ENCODE measurements at places on chromosomes 7 and 10.
A peak's percentile ranks its signal among the peaks of the same experiment; 100 is the strongest.

GRCh38 chr10:76559892-76560220 is 1077.8 kb downstream of the KCNMA1 start:
- DNase-seq = no peak

DNA sequence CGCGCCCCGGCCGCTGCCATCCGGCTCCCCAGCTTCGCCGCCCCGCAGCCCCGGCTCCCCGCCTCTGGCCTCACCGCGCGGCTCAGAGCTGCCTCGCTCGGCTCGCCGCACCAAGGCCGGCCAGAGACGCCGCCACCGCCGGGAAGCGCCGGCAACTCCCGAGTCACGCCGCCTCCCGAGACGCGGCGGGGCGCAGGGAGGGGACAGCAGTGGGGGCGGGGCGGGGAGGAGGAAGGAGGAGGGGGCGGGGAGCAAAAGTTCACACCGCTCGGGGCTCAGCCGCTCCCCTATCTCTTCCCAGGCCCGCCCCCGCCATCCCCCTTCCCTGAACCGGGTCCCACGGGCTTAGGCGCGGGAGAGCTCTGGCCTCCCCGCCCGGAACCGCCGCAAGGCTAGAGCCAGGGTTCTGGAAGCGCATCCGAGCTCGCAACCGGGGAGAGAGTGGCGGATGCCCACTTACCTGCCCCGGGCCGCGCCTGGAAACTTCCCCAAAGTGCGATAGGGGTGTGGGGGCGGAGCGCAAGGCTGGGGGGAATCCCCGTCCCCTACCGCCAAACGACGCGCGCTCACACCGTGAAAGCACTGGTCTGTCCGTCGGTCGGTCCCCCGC is 1.0 kb downstream of the CHST15 start:
- DNase-seq = no peak

DNA sequence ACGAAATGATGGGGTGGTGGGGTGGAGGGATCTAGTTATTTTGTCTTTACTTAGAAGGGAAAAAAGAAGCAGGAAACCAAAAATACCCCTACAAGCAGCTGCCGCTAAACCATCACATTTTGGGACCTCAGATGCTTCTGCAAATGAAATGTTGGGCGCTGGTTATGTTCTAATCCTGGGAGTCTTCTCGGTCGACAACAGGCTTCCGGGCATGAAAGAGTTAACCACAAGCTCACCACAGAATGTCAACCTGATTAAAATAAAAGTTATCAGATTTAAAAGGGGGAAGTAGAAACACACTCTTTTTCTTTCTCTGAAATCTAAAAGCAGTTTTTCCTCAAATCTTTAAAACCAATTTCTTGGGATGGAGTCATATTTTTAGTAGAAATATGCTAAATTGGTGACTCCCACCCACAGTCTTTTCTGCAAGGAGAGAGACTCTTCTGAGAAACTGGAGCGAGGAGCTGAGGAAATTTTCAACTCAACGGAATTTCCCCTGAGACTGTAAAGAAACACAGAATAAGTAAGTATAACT is 16.8 kb downstream of the IL2RA start:
- peak; percentile 27 for DNase-seq

GRCh38 chr10:114393482-114393881 is 10.8 kb downstream of the AFAP1L2 start:
- no peak for DNase-seq

DNA sequence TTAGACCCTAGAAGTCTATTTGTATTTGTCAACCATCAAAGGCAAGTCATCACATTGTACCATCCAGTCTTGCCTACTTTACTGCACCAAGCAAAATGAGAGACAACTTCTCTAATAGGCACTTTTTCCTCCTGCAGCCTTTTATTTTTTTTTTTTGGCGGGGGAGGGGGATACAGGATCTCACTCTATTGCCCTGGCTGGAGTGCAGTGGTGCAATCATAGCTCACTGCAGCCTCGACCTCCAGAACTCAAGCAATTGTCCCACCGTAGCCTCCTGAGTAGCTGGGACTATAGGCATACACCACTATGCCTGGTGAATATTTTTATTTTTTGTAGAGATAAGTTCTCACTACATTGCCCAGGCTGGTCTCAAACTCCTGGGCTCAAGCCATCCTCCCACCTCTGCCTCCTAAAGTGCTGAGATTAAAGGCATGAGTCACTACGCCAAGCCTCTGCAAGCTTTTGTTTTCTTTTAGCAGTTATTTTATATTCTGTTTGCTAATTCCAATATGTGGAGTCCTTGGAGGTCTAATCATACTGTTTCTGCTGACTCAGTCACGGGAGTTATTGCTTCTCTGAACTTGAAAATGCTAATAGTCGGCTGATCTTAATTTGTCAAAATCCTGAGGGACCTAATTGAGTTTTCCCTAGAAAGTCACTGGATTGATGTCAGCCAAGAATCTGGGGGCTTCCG is 14.2 kb downstream of the KPNA7 start:
- DNase-seq = no peak

GRCh38 chr10:68666280-68666760 is 54.7 kb upstream of the CCAR1 start:
- no peak for DNase-seq

DNA sequence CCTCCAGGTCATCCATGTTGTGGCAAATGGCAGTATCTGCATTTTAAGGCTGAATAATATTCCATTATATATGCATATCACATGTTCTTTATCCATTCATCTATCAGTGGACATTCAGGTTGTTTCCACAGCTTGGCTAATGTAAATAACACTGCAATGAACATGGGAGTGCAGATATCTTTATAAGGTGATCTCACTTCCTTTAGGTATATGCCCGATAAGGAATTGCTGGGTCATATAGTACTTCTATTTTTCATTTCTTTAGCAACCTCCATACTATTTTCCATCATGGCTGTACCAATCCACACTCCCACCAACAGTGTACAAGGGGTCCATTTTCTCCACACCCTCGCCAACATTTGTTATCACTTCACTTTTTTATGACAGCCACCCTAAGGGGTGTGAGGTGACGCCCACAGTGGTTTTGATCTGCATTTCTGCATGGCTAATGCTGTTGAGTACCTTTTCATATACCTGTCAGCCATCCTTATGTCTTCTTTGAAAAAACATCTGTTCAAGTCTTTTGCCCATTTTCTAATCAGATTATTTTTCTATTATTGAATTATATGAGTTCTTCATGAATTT is 18.9 kb downstream of the ABI1 start:
- DNase-seq = no peak

DNA sequence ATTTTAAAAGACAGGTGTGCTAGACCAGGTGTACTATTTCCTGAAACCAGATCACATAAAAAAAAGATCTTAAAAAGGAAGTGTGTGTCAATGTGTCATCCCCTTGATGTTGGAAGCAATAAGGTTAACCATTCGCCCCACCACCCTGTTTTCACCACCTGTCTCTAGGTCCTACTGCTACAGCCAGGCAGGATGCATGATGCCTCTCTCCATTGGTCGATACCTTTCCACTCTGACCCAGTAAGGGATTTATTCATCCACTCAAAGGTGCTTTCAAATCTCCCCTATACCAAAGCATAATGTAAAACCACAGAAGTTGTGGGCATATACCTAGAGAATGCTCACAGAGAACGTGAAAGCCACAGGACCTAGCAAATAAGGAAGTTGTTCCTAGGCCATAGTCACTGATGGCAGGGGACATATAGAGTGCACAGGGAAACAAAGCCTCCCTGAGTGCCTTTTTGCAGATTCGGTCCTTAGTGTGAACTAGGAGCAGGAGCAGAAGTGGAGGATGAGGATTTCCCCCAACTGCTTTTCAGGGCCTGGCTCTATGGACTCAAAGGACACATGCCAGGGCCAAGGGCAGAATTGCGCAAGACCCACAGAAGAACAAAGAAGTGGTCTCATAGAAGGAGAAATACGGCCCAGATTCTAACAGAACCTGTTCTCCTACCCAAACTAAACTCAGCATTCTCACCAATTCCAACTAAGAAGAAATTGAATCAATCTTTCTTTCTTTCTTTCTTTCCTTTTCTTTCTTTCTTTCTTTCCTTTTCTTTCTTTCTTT is 631.5 kb upstream of the NRP1 start:
- no peak for DNase-seq

DNA sequence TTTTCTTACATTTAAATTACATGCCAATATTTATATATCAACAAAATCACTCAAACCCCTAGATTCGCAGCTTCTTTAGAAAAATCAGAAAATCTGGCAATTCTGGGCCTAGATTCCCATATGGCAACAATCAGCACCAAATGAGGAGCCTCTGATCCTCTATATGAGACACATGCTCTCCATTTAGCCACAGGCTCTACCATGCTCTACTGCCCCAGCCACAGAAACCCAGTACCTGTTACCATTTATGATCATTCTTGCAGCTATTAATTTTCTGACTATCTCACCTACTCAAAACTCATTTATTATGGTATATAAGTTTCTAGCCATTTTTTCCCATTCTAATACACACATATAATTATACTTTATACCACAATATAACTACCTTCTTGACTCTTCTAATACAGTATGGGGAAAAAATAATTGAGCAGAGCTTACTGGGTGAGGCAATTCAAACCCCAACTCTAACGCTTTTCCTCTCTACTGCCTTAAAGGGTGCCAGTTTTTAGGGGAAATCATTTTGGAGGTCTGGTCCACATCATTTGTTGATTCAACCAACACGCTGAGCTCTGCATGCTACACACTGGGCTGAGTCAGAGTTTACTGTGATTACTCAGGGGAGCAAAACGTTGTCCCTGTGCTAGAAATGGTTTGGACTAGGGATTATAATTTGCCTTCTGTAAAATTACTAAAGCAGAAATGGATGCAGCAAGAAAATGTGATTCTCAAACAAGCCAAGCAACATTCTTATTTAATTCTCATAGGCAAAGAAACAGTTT is 11.6 kb downstream of the PDLIM1 start:
- DNase-seq = no peak

DNA sequence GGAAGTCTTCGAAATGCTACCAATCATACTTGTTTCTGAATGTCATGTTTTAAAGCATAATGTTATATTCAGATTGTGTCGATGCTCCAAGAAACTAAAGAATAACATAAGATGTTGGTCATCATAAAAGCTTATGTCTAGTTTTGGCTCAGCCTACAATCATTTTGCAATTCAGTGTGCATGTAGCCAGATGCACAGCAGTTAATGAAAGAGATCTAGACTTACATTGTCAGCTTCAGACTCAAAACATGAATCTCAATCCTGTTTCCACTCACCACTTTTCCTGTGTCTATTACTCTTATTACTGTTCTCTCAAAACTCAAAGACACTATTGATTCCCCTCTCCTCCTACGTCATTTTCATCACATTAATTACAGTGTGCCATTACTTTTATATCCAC is 21.4 kb downstream of the TMEM196 start:
- DNase-seq = no peak

GRCh38 chr10:72062382-72062781 is 26.0 kb downstream of the SPOCK2 start:
- DNase-seq = no peak

DNA sequence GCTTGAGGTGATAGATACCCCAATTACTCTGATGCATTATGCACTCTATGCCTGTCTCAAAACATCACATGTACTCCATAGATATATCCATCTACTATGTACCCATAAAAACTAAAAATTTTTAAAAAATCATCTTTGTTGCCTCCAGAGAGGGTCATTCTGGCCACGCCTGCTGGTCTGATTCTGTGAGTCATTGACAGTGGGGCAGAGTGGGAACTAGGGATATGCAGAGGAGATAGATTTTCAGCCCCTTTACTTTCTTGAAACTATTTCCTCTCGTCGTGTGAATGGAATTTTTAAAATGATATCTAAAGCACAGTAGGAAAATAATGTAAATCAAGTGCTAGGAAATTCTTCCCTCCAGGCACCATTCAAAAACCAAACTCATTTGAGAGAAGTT is 715.0 kb upstream of the NRP1 start:
- no peak for DNase-seq
